ENCODE measurements at places on chromosomes 4 and X.

GRCh38 chr4:22410645-22411247, 105.1 kb downstream of the ADGRA3 start:
- no peak for DNase-seq

DNA sequence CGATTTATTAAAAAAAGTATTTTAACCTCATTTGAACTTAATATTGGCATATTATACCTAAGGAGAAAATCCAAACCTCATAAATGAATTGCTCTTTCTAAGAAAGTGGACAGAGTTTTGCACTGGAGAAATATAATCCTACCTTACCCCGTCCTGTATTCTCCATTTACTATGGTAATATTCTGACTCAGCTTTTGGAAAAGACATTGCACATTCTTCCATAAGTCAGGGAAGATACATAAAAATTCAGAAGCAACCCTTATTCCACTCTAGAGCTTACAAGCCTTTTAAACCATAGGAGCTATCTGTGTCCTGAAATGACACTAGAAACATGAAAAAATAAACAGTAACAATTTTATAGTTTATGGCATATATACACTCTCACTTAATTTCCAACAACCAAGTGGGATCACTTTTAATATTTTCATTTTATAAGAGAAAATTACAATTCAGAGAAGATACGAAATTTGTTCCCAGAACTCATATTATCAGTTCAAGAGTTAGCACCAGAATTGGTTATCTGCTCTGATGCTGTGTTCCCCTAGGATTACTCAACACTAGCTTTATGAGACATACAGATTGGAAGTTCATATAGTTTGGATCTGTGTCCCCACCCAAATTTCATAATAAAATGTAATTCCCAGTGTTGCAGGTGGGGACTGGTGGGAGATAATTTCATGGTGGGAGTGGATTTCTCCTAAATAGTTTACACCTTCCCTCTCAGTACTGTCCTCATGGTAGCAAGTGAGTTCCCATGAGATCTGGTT, 359.4 kb downstream of the ARAP2 start:
- DNase-seq, result no peak

DNA sequence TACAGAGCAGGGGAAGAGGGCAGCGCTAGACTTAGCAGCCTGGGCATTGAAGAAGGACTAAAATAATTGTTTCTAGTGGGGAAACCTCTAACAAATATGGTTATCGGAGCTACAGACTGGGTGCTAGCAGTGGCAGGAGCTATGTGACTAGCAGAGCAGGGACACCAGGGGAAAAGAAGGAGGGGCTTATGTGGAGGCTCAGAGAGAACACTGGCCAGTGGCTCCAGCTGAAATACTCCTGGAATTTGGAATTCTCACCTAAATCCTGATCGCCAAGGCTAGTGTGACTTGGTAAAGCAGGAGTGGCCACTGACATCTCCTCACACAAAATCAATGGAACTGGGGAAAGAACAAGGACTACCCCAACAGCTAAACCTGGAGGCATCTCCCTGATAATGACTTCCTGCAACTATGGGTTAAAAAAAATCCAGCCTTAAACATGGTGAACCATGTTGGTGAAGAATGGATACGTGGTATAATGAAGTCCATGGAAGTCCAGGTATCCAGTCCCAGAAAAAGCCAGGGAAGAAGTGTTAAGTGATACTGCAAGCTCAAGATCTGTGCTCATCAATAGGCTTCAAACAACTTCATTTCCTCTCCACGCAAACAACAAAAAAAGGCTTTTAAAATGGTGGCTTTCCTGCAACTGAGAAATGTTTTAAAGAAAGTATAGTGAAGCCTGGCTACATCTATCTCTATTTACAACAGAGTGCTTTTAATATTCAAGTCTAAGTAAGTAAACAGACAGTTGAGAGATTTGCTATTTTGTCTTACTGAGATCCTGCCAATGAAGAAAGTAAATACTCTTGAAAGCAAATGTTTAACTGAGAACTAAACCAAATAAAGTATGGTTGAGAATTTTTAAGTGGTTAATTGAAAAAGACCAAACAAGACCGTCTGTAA, 1.8 kb downstream of the TAPT1 start:
- DNase-seq, result no peak

DNA sequence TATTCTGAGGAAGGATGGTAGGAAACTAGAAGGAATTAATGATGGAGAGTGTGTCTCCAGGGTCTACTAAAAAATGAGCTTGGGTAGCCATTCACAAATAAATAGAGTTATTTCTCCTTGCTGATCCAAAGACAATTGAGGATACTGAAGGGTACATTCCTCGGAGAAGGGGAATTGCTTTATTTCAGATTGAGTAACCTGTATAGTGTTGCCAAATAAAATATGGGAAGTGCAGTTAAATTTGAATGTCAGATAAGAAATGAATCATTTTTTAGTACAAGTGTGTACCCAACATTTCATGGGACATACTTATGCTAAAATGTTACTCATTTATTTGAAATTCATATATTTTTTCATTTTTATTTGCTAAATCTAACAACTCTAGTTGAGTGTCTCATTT, 16.0 kb upstream of the VSIG1 start:
- DNase-seq, result no peak

GRCh38 chrX:154004315-154004714, 15.4 kb downstream of the IRAK1 start:
- no peak for DNase-seq

DNA sequence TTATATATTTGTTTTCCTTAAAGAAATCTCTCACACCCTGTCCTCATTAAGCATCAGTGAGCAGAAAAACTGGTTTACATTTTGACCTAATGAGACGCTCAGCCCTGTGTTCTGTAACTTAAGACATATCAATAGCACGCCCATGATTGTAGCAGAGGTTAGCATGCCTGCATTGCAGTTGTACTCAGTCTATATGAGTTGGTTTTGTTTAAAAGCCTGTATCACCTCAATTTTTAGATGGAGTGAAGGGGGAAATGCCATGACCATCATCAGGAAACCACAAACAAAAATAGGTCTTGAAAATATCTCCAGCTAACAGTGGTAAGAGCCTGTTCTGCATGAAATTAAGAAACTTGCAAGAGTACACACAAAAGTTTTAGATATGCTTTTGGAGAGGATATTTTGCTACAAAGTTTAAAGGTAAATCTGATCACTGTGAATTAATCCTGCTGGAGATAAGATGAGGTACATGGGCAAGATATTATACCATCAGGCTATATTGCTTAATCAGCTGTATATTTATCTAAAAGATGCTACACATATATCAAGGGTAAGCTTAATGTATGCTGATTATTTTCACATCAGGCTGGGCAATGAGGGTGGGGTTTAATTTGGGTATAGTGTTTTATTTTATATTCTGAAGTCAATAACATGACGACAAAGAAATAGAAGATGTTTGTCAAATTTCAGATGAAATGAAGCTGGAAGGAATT, 13.1 kb upstream of the COQ2 start:
- no peak for DNase-seq

GRCh38 chrX:7242613-7243012, 94.7 kb upstream of the PUDP start:
- no peak for DNase-seq

- no peak for DNase-seq
These were observed 75.1 kb downstream of the MXRA5 start for GRCh38 chrX:3271183-3271833.

- DNase-seq, result no peak
These were observed 52.1 kb downstream of the PDGFRA start for GRCh38 chr4:54281054-54281766.

- no peak for DNase-seq
These were observed 44.4 kb downstream of the RAP1GDS1 start for GRCh38 chr4:98305576-98305975.

GRCh38 chr4:83405844-83406816, 49.5 kb downstream of the HELQ start:
- no peak for DNase-seq

GRCh38 chr4:26151615-26152014, 169.2 kb upstream of the RBPJ start:
- no peak for DNase-seq

GRCh38 chr4:38857354-38858096, 908 bp upstream of the TLR6 start:
- DNase-seq, result no peak

DNA sequence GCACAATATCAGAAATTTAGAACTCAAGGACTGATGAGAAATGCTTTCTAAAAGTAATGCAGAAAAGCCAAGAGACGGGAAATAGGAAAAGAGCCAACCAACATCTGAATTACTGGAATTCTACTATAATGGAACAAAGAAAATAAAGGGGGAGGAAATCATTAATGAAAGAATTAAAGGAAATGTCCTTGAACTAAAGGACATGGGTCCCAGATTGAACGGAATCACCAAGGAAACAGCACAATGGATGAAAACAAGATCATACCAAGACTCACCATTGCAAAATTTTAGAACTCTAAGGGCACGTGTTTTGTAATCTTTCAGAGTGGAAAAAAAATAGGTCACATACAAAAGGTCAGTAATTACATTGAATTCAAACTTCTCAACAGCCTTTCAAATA, 35.9 kb downstream of the HPGDS start:
- no peak for DNase-seq

DNA sequence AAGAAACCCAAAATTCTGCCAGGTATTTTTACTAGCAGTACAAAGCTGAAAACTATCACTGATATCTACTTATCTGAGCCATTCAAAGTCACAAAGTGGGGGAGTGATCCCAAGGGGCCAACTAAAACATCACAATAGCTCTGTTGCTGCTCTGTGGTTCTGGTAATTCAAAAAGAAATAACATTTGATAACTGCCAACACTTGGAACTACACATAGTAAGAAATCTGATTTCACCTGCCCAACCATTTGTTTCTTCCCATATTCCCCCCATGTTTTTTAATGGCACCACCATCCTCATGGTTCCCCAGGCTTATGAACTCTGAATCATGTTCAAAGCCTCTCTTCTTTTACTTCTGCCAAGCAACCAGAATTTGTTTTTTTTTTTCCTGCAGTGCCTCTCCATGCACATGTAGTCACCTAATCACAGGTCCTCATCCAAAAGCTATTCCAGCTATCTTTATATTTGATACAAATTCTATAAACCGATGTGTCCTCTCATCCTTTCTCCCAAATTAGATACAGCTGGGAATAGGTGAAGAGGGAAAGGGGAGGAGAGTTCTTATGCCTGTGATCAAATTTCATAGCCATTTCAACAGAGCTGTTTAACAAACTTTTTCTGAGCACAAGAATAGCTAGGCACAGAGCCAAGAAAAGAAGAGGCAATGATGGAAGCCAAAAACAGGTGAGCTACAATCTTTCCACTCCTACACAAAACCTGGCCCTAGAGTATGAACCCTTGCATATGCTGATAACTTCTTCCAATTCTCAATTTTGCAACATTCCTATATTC, 7.7 kb downstream of the AMMECR1 start:
- DNase-seq, result no peak

GRCh38 chrX:155094468-155095061, 23.3 kb downstream of the BRCC3 start:
- DNase-seq, result no peak

DNA sequence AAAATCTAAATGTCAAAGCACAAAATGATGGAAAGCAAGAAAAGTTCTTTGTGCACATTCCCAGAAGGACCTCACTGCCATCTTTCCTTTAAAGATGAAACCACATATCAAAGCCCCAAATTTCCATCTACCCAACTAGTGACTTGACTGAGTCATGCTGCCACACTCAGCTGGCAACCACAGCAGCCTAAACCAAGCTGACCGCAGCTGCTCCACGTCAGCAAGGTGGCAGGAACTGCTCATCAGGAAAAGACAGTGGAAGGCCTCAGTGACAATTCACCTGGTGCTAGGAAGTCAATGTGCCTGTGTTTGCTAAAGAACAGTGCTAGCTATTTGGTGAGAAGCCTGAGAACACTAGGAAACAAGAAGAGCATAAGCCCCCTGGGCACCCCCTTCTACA, 26.1 kb downstream of the ACOX3 start:
- no peak for DNase-seq

GRCh38 chr4:12635629-12636028, 848.5 kb downstream of the RAB28 start:
- DNase-seq, result no peak

DNA sequence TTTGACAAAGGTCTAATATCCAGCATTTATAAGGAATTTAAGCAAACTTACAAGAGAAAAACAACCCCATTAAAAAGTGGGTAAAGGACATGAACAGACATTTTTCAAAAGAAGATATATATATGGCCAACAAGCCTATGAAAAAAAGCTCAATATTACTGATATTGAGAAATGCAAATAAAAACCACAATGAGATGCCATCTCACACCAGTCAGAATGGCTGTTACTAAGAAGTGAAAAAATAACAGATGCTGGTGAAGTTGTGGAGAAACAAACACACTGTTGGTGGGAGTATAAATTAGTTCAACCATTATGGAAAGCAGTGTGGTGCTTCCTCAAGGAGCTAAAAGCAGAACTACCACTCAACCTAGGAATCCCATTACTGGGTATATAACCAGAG, 91.6 kb upstream of the EFHC2 start:
- DNase-seq, result no peak

DNA sequence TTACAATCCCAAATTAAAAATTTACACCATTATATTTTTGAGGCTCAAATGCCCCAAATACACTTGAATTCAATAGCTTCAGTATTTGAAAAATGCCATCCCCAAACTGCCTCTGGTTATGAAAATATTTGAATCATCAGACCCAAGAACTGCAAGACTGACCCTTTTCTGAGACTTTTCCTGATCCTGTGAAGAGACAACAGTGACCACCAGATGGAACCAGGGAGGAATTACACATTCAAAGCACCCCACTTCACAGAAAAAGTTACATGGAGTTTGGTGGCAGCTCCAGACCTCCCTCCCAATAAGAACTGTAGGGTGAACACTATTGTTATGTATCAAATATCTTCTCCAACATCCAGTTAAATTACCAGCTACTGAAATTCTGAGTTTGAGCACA, 44.0 kb upstream of the SCD5 start:
- DNase-seq, result no peak

DNA sequence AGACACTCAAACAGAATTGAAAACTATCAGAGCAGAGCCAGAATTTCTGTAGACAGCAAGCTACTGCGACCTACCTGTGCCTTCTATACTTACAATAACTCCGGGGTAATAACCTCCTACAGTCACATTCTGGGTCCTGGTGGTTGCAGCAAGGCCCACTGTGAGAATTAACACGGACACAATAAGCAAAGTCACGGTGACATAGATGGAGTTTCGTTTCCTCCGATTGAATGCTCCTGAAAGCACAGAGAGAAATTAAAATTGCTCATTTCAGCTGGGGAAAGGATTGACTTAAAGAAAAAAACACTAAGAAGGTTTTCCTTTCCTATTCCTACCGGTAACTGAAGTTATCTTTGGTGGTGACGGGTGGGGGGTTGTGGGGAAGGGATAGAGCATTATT, 7.0 kb downstream of the TMEM255A start:
- no peak for DNase-seq

- DNase-seq, result no peak
These were observed 246.4 kb downstream of the ZNF674 start for GRCh38 chrX:46298821-46299220.

GRCh38 chr4:189513421-189513820, 427.3 kb upstream of the FRG1 start:
- no peak for DNase-seq

- DNase-seq, result no peak
These were observed 12.7 kb upstream of the ABLIM2 start for GRCh38 chr4:8171266-8171665.

GRCh38 chr4:73340917-73341316, 63.2 kb upstream of the ALB start:
- DNase-seq, result no peak

GRCh38 chr4:78512357-78512920, 39.1 kb upstream of the ANXA3 start:
- no peak for DNase-seq

GRCh38 chr4:150315691-150316090, 237.4 kb downstream of the DCLK2 start:
- no peak for DNase-seq

GRCh38 chrX:136574548-136574947, 42.5 kb downstream of the VGLL1 start:
- no peak for DNase-seq
